Activated T-cell treated with anti-CD3 and anti-CD28 coated beads for 4 hours (primary cell): ENCODE measurements at places on chromosomes 16 and 17.

GRCh38 chr17:32461853-32462617 lies 17.7 kb downstream of the PSMD11 start:
- peak; percentile 60 for DNase-seq

DNA sequence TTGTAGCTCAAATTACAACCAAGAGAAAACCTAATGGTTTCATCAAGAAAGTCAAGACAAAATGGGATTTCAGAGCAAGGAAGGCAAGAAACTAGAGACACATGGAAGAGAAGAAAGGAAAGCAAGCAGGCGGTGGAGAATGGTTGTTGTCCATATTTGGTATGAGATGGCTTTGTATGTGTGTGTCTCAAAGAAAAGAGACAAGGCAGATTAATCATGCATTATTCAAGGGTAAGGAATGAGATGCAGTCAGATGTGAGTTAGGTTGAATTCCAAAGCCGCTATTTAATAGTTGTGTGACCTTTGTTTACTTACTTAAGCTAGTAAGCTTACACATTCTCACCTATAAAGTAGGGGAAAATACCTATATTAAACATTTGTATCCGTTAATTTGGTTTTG lies 1029.6 kb downstream of the CDH11 start:
- DNase-seq = no peak

DNA sequence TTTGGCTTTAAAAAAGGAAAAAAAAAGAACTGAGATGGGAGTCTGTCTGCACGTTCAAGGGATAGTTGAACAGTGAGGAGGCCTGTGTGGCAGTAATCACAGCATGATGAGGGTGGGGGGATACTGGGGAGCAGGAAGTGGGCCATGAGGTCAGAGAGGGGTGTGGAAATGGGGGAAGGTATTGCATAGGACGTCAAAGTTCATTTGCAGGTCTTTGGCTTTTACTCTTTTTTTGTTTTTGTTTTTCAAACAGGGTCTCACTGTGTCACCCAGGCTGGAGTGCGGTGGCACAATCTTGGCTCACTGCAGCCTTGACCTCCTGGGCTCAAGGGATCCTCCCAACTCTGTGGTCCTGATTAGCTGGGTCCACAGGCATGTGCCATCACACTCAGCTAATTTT lies 19.0 kb downstream of the WWP2 start:
- DNase-seq = no peak

- no peak for DNase-seq
Observed at GRCh38 chr17:81991684-81992305, 14.4 kb downstream of the ASPSCR1 start.

DNA sequence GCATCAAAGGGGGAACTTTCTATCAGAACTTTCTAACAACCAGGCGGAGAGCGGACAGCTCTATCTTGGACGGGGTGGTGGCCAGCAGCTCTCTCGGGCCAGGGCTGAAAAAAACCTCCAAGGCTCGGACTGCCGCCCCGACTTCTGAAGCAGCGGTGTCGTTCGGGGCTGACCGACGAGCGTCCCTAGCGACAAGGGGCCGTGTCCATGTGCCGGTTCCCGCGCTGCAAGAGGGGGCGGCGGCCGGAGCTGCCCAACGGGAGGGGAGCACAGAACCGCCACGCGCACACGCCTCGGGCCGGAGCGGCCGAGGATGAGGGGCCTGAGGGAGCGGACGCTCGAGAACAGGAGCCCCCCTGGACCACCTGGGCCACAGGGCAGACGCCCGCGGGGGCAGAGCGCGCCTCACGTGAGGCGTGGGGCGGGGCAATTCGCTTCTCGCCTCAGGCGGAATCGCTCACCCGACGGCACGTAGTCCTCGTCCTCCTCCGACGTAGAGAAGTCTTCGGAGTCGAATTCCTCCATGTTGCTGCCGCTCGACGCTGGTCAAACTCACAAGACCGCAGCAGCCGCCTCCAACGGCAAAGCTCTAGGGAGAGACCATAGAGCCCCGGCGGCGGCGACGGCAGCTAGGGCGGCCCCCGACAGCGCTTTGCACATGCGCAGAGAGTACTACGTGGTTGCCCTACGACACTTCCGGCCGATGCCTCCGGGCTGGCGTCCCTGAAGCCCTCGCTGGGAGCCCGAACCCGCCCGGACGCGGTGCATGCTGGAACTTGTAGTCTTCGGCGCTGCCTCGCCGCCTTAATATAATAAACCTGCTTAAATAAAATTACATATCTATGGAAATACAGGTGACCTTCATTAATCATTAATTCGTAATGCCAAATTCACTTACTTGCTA lies at the start of gene CFDP1:
Gene CFDP1, minus strand, starts transcription at position 676 of the 904 bp plus-strand sequence. Its CDS starts 151 bp downstream, at position 525.
- peak; percentile 91 for DNase-seq

- no peak for DNase-seq
Observed at GRCh38 chr16:79628988-79629387, 28.5 kb upstream of the MAF start.

- no peak for DNase-seq
Observed at GRCh38 chr17:66611397-66611796, 223.5 kb upstream of the CACNG5 start.

- no peak for DNase-seq
Observed at GRCh38 chr16:68850481-68850880, 7.2 kb downstream of the TANGO6 start.

- DNase-seq = no peak
Observed at GRCh38 chr16:85313526-85314301, 201.4 kb upstream of the CIBAR2 start.

DNA sequence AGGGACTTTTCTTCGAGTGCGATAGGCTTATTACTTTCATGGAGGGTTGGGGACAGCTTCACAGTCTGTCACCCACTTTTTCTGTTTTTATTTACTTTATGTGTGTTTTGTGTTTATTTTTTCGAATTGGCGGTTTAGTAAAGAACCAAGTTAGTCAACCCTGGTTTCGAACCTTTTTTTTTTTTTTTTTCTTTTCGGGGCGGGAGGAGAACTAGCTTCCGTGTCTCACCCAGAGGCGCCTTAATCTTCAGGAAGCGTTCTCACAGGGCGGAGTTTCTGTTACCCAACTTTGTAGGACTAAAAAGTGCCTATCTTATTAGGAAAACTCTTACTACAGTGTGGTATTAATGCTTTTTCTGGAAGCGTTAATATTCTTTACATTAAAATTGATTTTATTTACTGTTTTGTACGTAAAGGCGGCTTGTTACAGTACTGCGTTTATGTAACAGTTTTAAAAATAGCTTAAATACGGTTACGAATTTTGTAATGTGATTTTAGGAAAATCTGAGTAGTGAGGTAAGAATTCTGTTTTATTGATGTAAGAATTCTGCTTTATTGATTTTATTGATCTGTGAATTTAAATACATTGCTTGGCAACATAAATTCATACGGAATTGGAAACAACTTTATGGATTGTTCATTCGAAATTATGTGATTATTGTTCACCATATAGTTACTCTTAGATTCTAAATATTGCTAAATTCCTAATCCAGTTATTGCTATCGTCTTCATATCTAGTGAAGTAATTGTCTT lies 885 bp downstream of the ZNF207 start:
- no peak for DNase-seq

DNA sequence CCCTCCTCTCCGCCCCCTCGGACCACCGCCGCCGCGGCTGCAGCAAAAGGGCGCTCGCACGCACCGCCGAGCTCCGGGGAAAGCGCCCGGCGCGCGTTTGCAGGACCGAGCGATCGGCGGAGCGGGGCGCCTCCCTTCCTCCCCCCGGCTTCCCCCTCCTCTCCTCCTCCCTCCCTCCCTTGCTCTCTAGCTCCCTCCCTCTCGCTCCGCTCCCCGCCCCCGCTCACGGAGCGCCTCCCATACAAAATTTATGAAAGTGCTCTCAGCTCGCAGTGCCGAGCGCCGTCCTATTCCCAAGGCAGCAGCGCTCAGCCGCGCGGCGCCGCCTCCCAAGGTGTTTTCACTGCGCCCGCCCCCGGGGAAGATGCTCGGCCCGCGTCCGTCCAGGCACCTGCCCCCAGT lies at the start of gene RTN4RL1:
Gene RTN4RL1, minus strand, starts transcription at position 115 of the 402 bp plus-strand sequence. CDS start 469 bp downstream, outside the sequence.
- peak; percentile 66 for DNase-seq

- no peak for DNase-seq
Observed at GRCh38 chr16:77064037-77064436, 127.0 kb upstream of the MON1B start.

DNA sequence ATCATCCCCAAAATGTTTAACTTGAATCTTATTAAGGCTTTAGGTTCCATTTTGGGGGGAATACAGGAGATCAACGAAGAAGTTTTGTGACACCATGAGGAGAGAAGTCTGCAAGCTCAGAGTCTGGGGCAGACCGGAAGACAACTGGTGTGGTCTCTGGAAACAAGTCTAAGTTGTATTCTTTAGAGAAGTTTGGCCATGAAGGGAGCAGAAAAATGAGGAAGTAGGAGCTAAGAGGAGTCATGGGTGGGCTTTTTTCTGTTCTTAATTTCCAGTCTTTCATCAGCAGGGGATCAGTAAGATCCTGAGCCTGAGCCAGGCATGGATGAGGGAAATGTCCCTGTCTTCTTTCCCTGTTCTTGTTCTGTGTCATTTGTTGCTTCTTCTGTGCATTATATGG lies 35.8 kb upstream of the NF1 start:
- no peak for DNase-seq

GRCh38 chr16:73149334-73149733 lies 101.4 kb upstream of the ZFHX3 start:
- DNase-seq = no peak

- no peak for DNase-seq
Observed at GRCh38 chr17:58278661-58279015, 2.1 kb downstream of the MPO start.

DNA sequence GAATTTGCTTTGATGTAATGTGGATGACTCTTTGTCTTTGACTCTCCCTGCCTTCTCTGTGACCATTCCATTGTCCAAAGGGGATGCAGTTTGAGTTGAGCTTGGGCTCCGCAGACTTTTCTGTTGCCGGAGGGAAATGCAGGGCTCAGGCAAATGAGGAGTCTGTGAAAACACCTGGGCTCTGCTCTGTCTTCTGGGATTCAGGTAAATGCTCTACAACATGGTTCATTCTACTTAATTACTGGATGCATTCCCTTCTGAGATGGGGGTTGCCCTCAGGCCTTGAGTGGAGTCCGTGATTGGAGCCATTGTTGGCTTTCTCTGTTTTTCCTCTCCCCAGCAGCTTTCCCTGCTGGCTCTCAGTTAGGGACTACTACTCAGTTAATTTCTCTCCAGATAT lies 26.4 kb upstream of the SPNS2 start:
- no peak for DNase-seq

DNA sequence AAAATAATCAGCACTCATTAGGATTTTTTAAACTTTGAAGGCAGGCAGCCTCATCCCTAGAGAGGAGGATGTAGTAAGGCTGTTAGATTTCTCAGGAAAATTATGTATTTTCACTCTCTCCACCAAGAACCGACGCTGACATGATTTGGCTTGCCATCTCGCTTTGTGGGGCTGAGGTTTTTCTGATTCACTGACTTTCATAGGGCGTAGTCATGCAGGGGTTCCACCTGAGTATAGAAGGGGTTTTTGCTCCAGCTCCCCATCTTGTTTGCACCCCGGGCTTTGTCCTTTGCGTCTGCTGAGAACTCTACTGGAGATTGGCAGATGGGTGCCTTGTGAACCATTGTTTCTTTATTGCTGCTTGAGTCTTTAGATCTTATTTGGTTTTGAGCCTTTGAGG lies 20.2 kb downstream of the TOM1L1 start:
- DNase-seq = no peak

GRCh38 chr17:81245024-81245664 lies 6.0 kb downstream of the NDUFAF8 start:
- DNase-seq = no peak

DNA sequence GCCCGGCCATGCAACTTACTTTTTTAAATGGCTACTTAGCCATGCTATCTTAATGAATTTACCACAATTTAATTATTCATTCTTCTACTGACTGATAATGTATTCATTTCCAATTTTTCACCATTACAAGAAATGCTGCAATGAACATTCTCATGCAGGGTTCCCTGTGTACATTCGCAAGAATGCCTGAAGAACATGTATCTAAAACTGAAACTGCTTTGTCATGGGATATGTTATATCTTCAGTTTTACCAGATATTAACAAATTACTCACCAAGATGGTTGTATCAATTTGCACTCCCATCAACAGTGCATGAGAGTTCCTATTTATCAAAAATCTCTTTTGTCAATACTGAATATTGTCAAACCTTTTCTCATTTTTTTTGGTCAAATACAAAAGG lies 100.8 kb downstream of the SLC39A11 start:
- no peak for DNase-seq

GRCh38 chr17:41211845-41212466 lies 14.5 kb upstream of the KRTAP9-2 start:
- no peak for DNase-seq

- no peak for DNase-seq
Observed at GRCh38 chr17:35560703-35561102, at the start of gene SLFN14. SLFN14 (minus strand) TSS chr17:35560819; CDS start chr17:35558062, 2,757 bp downstream.

- DNase-seq = no peak
Observed at GRCh38 chr17:34133350-34133749, 121.7 kb upstream of the CCL2 start.

DNA sequence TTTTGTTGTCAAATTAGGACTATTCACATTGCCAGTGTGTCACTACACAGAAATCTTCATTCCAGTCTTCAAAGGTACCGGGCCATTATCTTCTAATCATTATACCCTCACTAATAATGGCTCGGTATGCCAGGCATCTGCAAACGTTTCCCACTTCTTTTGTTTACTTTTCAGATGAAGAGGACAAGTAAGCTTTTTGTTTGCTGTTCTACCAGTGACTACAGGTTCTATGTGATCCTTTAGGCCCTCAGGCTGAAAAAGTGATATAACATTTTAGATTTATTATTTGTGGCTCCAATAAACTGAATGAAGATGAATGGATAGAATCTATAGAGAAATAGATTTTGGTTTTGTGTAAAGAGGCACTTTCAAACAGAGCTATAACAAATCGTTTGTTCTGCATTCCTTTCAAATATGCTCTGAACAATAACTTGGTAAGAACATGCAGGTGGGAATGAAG lies 403 bp upstream of the KRTAP3-1 start:
- no peak for DNase-seq

GRCh38 chr17:8542599-8543502 lies 87.7 kb downstream of the MYH10 start:
- DNase-seq = no peak

GRCh38 chr17:5513628-5514027 lies 27.3 kb downstream of the MIS12 start:
- no peak for DNase-seq

- DNase-seq = no peak
Observed at GRCh38 chr17:81396722-81397313, 1.6 kb downstream of the BAHCC1 start.

GRCh38 chr17:41504246-41504977 lies 1.0 kb downstream of the KRT13 start:
- no peak for DNase-seq

- DNase-seq = no peak
Observed at GRCh38 chr17:44794851-44795413, 35.2 kb downstream of the GJC1 start.

GRCh38 chr17:70120425-70120824 lies 45.4 kb downstream of the KCNJ16 start:
- no peak for DNase-seq

GRCh38 chr17:78263736-78264340 lies 32.4 kb downstream of the TMEM235 start:
- no peak for DNase-seq

DNA sequence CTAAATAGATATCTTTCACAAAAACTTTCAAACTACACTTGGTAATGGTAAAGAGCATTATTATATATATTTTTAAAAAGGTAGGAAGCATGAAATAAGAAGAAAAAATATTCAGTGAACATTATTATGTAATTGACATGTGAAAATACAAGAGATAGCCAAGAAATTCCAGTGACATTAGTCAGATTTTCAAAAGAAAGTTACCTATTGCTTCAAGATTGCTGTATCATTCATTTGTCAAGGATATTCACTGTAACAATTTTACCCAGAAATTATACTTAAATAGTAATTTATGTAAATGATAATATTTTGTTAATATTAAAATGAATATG lies 350.2 kb downstream of the KIF2B start:
- DNase-seq = no peak

- no peak for DNase-seq
Observed at GRCh38 chr17:6786618-6787017, 10.6 kb downstream of the FBXO39 start.
